CD4-positive, alpha-beta T cell treated with Interleukin-15 for 4 hours (primary cell): ENCODE measurements at places on chromosomes 5 and 9.
A peak's percentile ranks its signal among the peaks of the same experiment; 100 is the strongest.

- no peak for DNase-seq
Measured at GRCh38 chr9:91301161-91301560, 60.6 kb downstream of the AUH start.

DNA sequence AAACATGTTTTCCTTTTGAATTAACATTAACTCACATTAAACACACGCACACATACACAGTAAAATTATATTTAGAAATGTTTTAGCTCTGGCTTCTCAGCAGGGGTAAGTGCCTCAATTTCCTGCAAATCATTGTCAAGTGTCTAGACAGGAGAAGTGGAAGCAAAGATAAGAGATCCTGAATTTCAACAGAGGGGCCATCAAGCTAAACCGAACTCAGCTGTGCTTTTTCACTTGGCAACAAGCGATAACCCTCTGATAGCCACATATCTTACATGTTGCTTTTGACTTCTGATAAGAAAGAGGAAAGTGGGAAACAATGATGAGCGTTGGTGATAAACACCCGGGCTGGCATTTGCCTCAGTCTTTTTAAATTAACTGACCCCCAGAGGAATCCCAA, 79.7 kb upstream of the SPDL1 start:
- DNase-seq, result no peak

DNA sequence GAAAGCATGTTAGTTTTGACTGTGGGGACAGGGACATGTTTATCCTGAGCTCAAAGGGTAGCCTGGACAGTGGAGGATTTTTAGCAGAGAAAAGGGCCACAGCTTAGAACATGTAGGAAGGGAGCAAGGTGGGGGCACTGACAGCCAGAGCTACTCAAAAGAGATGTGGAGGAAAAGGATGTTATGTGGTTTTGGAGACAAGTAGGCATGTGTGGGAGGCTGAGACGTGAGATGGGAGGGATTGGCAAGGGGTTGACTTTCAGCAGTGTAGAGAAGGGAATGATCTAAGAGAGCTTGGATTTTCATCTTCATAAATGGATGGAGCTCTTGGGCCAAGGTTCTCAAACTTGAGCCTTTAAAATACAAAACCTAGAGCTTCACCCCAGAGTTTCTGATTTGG, 24.0 kb downstream of the SYK start:
- DNase-seq, result no peak

- no peak for DNase-seq
Measured at GRCh38 chr5:32541241-32541640, 44.1 kb upstream of the SUB1 start.

DNA sequence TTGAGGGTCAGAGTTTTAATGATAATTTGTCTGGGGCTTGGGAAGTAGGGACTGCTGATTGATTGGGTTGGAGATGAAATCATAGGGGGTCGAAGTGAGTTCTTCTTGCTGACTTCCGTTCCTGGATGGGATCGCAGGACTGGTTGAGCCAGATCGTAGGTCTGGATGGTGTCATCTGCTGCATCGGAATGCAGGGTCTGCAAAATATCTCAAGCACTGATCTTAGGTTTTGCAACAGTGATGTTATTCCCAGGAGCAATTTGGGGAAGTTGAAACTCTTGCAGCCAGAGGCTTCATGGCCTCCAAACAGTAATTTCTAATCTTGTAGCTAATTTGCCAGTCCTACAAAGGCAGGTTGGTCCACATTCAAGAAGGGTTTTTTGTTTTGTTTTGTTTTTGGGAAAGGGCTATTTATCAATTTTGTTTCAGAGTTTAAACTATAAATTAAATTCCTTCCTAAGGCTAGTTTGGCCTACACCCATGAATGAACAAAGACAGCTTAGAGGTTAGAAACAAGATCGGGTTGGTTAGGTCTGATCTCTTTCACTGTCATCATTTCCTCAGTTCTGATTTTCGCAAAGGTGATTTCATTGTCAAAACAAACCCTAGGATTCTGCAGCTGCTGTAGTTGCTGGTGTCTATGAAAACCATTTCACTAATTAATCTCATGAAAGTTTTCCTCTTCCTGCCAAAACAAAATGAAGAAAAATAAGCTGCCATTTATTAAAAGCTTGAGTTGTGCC, 388.0 kb downstream of the TMEM232 start:
- DNase-seq, result no peak

DNA sequence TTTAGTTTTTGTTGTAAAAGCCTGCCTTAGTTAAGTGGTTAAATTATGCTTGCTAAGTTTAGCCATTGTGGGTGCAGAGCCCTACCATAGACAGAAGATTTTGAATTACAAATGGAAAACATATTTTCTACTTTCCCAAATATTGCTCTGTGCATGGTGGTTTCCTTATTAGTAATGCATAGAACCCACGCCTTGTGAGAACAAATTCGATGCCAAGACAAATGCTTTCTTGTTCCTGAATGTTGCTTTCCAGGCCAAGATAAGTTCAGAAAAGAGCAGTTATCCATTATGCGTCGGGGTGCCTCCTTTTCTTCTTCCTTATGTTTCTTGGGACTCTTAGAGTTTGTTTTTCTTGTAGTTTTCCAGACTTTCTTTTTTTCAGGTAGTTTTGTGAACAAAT, 31.0 kb upstream of the GARNL3 start:
- DNase-seq, result no peak

- no peak for DNase-seq
Measured at GRCh38 chr5:178790371-178790770, 59.9 kb upstream of the ZNF354A start.

GRCh38 chr5:122263352-122264030, 48.5 kb upstream of the SNCAIP start:
- no peak for DNase-seq

GRCh38 chr5:37770786-37771185, 69.1 kb downstream of the GDNF start:
- no peak for DNase-seq

GRCh38 chr9:26175264-26175663, 497.0 kb upstream of the TUSC1 start:
- DNase-seq, result no peak

DNA sequence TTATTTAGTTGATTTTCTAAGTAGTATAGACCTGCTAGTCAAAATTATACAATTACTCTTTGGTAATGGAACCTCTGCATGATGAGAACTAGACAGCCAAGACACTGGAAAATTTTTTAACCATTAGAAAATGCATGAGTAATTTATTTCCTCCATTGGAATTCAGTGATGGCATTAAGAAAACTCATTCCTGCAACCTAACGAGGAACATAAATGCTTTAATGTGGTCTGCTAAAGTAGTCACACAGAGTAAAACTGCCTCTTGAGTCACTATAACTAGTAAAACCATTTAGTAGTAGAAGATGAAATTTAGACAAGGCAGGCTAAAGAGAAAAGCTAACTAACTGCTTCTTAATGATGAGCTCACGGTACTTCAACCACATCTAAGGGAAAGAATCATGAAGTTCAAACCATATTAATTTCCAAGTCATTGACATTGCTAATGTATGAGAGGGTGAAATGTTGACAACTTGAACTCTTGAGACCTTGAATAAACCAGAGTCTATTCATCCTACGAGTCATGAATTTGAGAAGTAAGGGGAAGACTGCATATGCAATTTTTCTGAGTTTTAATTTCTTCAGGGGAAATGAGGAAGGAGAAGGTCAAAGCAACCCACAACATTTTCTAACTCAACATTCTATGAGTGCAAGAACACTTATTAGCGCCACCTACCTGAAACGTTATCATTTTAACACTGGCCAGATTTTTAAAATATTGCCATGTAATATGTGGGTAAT, 74.4 kb downstream of the GLIS3 start:
- no peak for DNase-seq

DNA sequence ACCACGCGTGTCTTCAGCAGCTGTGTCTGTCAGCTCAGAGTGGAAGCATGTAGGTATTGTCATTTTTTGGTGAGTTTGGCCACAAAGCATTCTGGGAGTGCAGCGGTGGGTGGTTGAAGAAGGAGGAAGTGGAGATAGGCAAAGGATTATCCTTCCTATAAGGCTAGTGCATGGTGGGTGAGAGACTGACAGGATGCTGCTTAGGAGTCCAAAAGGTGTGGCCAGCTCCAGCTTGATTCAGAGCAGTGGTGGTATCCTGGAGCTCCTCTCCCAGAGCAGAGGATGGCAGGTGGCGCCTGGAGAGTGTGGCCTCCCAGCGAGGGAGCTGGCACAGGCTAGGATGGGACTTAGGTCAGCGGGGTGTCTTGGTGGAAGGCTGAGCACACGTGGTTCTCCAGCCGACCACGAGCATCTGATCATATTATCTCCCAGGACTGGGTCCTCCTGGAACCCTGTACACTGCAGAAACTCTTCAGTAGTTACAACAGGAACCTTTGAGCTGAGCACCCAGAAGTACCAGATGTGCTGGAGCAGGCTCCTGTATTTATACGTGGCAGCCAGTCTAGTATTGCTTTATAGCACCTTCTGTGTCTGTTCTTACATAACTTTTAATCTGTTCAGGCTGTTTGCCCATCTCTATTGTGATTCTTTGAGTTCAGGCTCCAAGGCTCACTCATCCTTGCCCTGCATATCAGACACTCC, 29.6 kb downstream of the MAML1 start:
- peak; percentile 21 for DNase-seq

- no peak for DNase-seq
Measured at GRCh38 chr5:159976921-159977320, 32.0 kb upstream of the TTC1 start.

GRCh38 chr9:136518623-136519022, 27.2 kb downstream of the NOTCH1 start:
- no peak for DNase-seq

DNA sequence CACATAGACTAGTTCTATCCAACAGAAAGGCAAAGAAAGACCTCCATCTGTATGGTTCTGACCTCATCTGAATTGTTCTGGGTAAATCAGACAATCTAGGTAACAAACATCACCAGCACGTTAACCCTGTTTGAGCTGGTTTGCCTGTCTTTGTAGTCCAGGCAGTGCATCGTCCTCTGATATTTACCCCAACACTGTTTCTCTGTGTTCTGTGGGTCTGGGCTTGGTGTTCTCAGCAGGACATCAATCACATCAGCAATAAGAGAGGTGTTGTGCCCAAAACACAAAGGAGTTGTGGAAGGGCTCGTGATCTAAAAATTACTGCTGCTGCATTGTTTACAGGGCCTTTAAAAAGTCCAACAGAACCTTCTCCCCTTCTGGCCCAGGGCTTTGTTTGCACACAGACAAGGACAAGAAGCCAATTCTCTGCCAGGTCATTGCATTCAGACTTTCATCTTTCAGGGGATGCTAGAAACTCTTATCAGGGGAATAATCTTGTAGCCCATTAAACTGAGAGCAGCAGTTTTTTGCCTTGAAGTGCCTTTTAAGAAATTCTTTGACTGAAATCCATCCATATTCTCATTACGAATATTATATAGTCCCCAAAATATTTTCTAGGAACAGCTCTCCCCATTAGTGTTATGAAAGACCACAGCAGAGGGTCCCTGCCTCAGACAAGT, 30.5 kb upstream of the MAP1B start:
- no peak for DNase-seq

DNA sequence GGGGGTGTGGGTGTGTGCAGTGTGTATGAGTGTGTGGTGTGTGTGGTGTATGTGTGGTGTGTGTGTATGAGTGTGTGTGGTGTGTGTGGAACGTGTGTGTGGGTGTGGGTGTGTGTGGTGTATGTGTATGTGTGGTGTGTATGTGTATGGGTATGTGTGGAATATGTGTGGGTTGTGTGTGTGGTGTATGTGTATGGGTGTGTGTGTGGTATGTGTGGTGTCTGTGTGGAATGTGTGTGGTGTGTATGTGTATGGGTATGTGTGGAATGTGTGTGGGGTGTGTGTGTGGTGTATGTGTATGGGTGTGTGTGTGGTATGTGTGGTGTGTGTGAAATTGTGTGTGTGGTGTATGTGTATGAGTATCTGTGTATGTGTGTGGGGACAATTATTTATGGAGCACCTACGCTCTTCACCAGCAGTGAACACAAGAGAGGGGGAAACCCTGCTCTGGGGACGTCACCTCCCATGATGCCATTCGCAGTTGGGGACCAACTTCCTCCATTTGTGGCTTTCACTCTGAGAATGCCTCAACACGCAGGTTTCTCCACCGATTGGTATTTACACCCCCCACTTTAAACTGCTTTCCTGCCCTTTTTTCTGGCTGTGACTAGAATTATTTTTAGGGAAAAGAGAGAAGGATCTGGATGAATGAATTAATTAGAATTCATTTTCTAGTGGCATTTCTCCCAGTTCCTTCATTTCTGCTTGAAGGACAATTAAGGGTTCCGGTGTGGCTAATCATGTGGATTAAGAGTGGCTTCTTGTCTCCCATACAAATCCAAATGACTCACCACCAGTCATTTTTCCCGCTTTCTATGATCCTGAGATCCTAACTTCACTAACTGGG, 238.1 kb downstream of the ROR2 start:
- DNase-seq, result peak; percentile 33

DNA sequence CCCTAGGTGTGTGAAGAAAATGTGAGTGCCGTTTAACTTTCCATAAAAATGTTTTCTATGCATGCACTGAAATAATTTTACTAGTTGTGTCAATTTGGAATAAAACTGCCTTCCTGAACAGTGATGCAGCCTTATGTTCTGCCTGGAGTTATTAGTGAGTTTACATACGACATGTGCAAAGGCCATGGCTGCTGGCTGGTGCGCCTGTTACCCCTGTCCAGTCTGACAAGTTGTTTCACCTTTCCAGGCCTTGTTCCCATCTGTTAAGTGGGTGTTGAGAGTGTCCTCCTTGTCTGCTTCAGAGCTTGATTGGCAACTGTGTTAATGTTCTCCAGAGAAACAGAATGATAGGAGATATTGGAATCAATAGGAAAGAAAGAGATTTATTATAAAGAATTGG, 60.6 kb downstream of the TJP2 start:
- DNase-seq, result no peak

GRCh38 chr9:113673726-113674125, 202.4 kb upstream of the ZNF618 start:
- no peak for DNase-seq

DNA sequence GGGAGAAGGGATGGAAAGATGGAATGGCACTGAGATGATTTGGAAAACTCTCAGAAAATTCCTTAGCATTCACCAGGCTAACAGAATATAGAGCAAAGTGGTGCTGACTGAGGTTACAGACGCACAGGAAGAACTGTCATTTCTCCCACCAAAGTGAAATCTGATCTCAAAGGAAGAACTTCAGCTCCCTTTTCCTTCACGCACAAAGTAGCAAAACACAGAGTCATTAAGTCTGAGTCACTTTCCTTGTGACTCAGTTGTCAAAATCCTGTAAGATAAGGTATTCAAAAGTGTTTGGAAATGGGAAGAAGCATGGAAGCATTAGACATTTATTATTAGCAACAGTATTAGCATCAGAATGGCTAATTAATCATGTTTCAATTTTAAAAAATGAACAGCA, 11.7 kb downstream of the MPDZ start:
- DNase-seq, result no peak

GRCh38 chr5:4646715-4647375, 493.3 kb upstream of the ADAMTS16 start:
- no peak for DNase-seq
